ENCODE measurements at places on chromosomes 12 and 14. TPM values are rescaled to one million over a fixed set of nuclear protein-coding genes. Genes with fewer than 3 reads are reported as not detected.

- no peaks in the 10 kb centered on the region for H3K27me3 ChIP-seq
- no peaks in the 10 kb centered on the region for H3K36me3 ChIP-seq
- H3K27ac ChIP-seq, result no peak overlapping the region
- DNase-seq, result no peak
These were observed 417.8 kb upstream of the TMTC1 start for GRCh38 chr12:30201301-30202160.

ABCD4 gene
- 37.2 TPM for polyA plus RNA-seq

GRCh38 chr14:55813630-55814029 is 233.6 kb downstream of the KTN1 start:
- peaks cover 18% of the 10 kb centered on the region for H3K4me1 ChIP-seq
- no peak for DNase-seq
- H3K27me3 ChIP-seq, result no peaks in the 10 kb centered on the region
- no peak overlapping the region for H3K4me3 ChIP-seq
- H3K27ac ChIP-seq, result no peak overlapping the region

DNA sequence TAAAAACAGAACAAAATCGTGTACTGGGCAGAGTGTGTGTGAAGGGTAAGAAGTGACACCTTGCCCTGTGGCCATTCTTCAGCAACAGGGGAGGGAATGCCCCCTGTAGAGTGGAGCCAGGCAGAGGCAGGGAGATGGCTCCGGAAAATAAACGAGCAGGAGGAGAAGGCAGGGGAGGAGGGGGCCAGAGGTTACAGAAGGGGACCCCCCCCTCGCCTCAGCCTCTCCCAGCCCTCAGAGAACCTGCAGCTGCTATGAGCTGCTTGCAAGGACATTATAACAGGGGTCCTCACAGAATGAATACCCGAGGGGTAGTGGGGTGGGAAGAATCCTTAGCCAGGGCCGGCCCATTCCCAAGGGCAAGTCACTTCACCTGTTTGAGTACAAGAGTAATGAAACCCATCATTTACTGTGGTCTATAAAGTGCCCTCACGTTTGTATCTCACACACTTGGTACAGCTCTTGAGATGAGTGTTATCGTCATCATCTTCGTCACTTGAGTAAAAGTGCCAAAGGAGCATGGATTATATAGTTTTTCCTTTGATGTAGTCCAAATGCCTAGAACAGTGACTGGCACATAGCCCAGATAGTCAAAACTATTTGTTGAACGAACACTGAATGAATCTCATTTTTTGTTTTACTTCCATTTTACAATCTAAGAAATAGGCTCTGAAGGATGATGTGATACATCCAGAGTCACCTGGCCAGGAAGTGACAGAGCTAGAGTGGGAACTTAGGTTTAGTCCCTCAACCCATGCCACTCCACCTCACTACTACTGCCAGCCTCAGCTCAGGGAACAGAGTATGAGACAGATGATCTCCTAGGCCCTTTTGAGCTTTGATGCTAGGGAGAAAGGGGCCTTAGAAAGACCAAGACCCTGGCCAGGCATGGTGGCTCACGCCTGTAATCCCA is 14.5 kb downstream of the SCNN1A start:
- DNase-seq, result peak; percentile 44
- H3K4me3 ChIP-seq, result no peak overlapping the region
- peak overlapping the region; percentile 97 for H3K27ac ChIP-seq
- H3K27me3 ChIP-seq, result no peaks in the 10 kb centered on the region
- H3K4me1 ChIP-seq, result peaks cover 76% of the 10 kb centered on the region

RAD52 gene
- polyA plus RNA-seq, result 8.2 TPM

CCDC177 gene
- not detected for polyA plus RNA-seq

DPF3 gene
- 1.2 TPM for polyA plus RNA-seq

DNA sequence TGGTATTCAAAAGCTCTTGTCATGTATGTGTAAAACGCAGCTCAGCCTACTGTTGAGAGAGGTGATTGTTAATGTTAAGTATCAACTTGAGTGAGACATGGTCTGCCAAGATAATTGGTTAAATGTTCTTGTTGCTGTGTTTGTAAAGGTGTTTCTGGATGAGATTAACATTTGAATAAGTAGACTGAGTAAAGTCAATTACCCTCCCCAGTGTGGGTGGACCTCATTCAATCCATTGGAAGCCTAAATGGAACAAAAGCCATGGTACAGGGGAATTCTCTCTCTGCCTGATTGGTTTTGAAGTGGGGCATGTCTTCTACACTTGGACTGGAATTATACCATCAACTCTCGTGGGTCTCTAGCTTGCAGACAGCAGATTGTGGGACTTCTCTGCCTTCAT is 63.8 kb upstream of the RERGL start:
- H3K4me3 ChIP-seq, result no peak overlapping the region
- no peaks in the 10 kb centered on the region for H3K4me1 ChIP-seq
- H3K36me3 ChIP-seq, result no peaks in the 10 kb centered on the region
